ENCODE measurements at places on chromosomes 7 and 10.

- DNase-seq: no peak
Measured at GRCh38 chr10:88989824-88990383, 694 bp upstream of the FAS start.

- no peak for DNase-seq
Measured at GRCh38 chr7:52472006-52472620, 563.3 kb upstream of the POM121L12 start.

- DNase-seq: no peak
Measured at GRCh38 chr7:15648461-15648961, 38.0 kb downstream of the MEOX2 start.

GRCh38 chr10:116470768-116471415 lies 43.2 kb downstream of the PNLIPRP3 start:
- DNase-seq: no peak

GRCh38 chr7:141549582-141549981 lies 1.6 kb upstream of the AGK start:
- DNase-seq: no peak

GRCh38 chr10:93757136-93757535 lies 600 bp upstream of the LGI1 start:
- DNase-seq: no peak

- DNase-seq: no peak
Measured at GRCh38 chr10:61937631-61938351, 36.3 kb downstream of the ARID5B start.

DNA sequence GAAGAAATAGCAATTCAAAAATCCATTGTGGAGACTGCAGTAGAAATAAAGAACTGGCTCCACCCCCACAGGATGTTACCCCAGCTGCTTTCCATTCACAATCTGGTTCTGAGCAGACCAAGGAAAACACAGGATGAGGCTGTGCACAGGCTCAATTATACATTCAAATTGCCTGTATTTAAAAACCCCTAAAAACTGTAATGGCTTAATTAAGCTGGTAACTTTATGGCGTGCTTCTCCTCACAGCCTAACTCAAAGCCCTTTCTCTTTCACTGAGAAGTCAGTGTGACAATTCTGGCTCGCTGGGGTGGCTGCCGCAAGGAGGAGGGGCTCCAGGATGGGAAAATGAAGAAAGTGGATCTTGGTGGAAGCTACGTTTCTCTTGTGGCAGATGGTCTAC lies 1191.1 kb downstream of the SORCS1 start:
- no peak for DNase-seq

DNA sequence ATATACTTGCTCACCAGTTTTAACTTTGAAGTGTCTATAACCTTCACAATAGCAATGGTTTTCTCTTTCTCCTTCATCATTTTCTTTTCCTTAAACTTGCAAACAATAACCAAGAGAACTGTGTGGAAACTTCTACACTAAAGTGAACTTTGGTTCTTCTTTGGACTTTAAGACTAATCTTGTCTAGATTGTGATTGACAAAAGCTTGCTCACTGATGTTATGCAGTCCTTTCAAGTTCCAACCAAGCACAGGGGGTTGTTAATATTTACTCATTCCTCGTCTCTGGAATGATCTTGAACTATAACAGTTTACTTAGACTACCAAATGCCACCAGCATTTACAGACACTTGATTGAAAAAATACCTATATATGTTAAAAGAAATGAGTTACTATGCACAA lies 62.4 kb downstream of the TFEC start:
- no peak for DNase-seq

- DNase-seq: no peak
Measured at GRCh38 chr10:59868696-59869593, 37.4 kb downstream of the CCDC6 start.

- DNase-seq: no peak
Measured at GRCh38 chr7:156543699-156544598, 96.6 kb upstream of the RNF32 start.

GRCh38 chr10:116765648-116766081 lies 23.3 kb upstream of the HSPA12A start:
- DNase-seq: peak; percentile 43

GRCh38 chr7:51680594-51681399 lies 364.2 kb upstream of the COBL start:
- no peak for DNase-seq

GRCh38 chr7:158646766-158647474 lies 57.7 kb downstream of the NCAPG2 start:
- DNase-seq: no peak

DNA sequence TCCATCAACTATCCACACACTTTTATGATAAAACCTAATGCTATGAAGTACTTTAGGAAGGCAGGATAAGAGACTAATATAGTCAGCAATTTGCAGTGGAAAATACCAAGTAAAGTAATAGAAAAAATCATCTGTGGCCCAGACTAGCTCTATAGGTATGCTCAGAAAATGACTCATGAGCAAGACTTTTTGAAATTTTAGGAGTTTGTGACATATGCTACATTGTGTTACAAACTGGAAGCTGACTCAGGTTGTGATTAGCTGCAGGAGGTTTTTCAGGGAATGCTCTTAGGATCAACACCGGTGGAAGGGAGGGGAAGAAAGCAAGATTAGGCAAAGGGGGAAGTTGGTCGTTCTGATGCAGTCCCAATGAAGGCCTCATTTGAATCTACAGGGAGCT lies 56.1 kb downstream of the FEZF1 start:
- no peak for DNase-seq

- DNase-seq: no peak
Measured at GRCh38 chr10:34396663-34397062, 418.4 kb downstream of the PARD3 start.
